ENCODE measurements at places on chromosomes 2 and 18. TPM values are rescaled to one million over a fixed set of nuclear protein-coding genes. Genes with fewer than 3 reads are reported as not detected.
A peak's percentile ranks its signal among the peaks of the same experiment; 100 is the strongest.

The BOLL gene
- total RNA-seq: not detected

GRCh38 chr18:50097702-50098101, 97.2 kb downstream of the MYO5B start:
- peak; percentile 33 for DNase-seq

DNA sequence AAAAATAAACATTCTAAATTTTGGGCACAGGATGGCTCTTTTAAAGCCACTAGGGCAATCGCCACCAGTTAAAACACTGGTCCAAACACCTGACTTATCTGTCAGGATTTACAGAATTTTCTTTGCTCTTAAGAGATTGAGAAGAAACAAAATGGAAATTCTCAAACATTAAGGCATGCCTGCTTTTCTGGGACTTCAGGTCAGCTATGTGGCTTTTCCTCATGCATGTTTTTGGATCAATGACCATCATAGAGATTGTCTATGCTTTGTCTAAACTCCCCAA, 112.7 kb downstream of the SMAD2 start:
- DNase-seq: no peak

GRCh38 chr18:22213333-22213973, 44.1 kb downstream of the GATA6 start:
- DNase-seq: no peak

DNA sequence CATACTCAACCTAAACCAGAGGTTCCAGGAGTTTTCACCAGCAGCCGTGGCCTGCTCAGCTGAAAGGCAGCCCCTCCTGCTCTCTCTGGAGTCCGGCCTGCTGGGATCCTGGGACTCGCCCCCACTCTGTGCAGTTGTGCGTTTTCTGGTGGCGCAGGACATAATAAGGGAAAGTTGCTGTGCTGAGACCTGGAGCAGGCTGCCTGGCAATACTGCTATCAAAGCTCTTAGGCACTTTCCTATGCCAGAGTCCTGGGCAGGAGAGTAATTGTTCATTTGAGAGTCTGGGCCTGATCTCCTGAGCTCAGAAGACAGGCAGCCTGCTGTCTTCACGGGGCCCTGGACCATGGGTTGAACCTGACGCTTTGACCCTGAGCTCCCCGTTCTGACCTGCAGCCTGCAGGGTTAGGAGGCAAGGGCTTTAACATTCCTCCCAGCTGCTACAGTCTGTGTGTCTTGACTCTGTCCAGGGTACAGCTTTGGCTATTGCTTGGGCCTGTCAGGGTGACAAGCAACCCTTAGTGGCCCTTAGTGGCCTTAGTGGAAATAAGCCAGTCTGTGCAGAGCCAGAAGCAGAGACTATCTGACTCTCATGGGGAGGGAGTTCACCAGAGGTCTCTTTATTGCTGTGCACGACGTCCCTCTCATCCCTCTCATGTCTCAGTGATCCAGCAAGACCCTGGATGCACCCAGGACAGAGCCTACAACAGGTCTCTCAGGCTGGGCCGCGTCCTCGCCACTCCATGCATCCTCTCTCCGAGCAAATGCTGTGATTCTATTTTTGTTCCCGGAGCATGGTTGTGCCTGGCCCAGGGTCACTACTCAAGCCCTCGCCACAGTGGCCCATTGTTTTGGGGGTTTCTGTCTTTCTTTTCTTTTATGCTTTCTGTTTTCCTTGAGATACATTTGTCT, 60.6 kb downstream of the ACKR3 start:
- DNase-seq: no peak

The SCTR gene
- 93.8 TPM for total RNA-seq

GRCh38 chr2:9205486-9205885, 1.1 kb upstream of the ASAP2 start:
- no peak for DNase-seq

GRCh38 chr2:85768713-85769112, 14.9 kb downstream of the ATOH8 start:
- no peak for DNase-seq

The IL1B gene
- 0.32 TPM for total RNA-seq

Data from pancreas (tissue), 10 donors.